ENCODE measurements at places on chromosomes 5 and 9. TPM values are rescaled to one million over a fixed set of nuclear protein-coding genes. Genes with fewer than 3 reads are reported as not detected.

GRCh38 chr5:175822225-175822624, 49.2 kb upstream of the CPLX2 start:
- no peak overlapping the region for H3K27ac ChIP-seq
- peaks cover 17% of the 10 kb centered on the region for H3K4me1 ChIP-seq
- peak overlapping the region; percentile 11 for H3K4me3 ChIP-seq
- H3K27me3 ChIP-seq = peaks cover 20% of the 10 kb centered on the region
- no peak for DNase-seq

GRCh38 chr9:125428902-125429467, 167.4 kb downstream of the GAPVD1 start:
- no peaks in the 10 kb centered on the region for H3K36me3 ChIP-seq
- no peaks in the 10 kb centered on the region for H3K4me1 ChIP-seq
- no peak overlapping the region for H3K4me3 ChIP-seq
- H3K27me3 ChIP-seq = no peaks in the 10 kb centered on the region
- DNase-seq = no peak
- H3K27ac ChIP-seq = no peak overlapping the region

DNA sequence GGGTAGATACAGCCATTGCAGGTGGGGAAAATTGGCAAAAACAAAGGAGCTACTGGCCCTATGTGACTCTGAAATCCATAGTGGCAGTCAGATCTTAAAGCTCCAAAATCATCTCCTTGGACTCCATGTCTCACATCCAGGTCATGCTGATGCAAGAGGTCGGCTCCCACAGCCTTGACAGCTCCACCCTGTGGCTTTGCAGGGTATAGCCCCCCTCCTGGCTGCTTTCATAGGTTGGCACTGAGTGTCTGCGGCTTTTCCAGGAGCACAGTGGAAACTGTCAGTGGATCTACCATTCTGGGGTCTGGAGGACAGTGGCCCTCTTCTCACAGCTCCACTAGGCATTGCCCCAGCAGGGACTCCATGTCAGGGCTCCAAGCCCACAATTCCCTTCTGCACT, 1190.1 kb downstream of the CDH12 start:
- H3K4me1 ChIP-seq = no peaks in the 10 kb centered on the region
- H3K4me3 ChIP-seq = no peak overlapping the region
- H3K36me3 ChIP-seq = no peaks in the 10 kb centered on the region
- no peak for DNase-seq

DNA sequence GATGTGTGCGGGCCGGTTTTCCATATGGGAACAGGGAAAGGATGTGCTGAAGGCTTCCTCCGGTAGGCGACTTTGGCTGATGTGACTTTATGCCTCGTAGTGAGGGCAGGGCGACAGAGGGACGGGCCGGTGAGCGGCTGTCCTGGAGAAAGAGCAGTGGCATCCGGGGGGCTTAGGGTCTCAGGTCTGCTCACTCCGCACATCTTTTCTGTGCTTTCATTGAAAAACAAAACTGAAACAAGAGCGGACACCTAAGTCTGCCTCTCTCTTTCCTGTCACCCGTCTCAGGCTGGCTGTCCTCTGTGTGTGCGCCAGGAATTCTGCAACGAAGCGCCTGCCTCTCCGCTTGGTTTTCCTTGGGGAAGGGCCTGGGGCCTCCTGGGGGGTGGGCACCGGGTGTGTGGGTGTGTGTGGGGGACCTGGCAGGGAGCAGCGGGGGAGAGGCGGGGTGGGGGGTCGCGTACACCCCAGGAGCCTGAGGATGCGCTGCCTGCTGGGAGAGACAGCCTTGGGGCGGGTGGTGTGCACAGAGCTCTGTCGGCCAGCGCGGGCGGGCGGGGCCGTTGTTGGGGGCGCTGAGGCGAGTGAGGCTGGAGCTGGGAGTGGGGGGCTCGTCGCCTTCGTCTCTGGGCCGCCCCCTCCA, 580 bp upstream of the PRRX2 start:
- H3K27me3 ChIP-seq = peaks cover 35% of the 10 kb centered on the region
- H3K27ac ChIP-seq = no peak overlapping the region
- H3K4me3 ChIP-seq = peak overlapping the region; percentile 44
- no peak for DNase-seq
- H3K36me3 ChIP-seq = no peaks in the 10 kb centered on the region

DNA sequence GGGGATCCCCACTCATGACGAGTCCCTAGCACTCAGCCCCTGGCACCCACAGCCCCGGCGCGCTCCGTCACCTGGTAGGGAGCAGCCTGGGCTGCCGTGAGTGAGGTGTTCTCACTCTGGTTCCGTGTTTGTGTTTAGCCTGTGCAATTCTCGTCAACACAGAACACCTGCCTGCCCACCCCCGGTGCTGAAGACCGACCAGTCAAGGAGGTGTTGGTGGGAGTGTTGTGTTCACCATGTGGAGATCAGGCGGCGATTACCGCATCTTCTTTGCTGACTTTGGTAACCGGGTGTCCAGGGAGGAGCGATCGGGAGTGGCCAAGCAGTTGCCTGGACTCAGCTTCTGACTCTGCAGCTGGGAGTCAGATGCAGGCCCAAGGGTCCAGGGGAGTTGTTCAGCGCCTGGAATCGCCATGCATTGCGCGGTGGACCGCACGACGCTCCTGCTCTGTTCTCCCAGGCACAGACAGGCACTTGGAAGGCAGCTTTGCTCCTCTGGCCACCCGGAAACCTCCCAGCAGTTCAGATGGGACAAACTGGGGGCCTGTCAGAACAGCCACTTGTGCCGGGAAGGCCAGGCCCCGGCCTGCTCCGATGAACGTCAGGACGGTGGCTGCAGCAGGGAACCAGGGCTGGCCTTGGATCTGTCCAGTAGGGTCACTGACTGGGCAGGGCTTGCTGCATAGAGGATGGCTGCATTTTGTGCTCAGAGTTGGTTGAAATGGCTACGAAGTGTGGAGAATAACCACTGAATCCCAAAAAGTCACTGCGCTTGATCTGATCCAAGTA, 28.2 kb downstream of the EXOC3 start:
- H3K27ac ChIP-seq = peak overlapping the region; percentile 35
- peaks cover 23% of the 10 kb centered on the region for H3K36me3 ChIP-seq
- DNase-seq = no peak
- H3K4me3 ChIP-seq = peak overlapping the region; percentile 65
- H3K4me1 ChIP-seq = peaks cover 25% of the 10 kb centered on the region

DNA sequence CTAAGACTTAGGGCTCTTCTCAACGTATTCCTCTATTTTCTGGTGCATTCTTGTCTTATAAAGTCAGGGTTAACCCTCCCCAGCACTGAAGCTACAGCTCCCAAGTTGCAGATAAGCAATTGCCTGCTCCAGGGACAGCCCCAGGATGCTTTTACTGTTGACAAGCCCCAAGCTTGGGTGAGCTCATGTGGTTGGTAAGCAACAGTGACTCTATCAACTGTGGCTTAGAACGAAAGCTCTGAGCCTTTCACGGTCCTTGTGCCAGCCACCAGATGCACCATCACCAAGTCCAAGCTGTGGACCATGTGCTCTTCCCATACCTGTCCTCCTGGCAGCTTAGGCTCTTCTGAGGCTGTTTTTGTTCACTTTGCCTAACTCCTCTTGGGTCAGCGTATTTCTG, 13.5 kb downstream of the ADRB2 start:
- no peak overlapping the region for H3K27ac ChIP-seq
- no peak overlapping the region for H3K4me3 ChIP-seq
- peaks cover 5% of the 10 kb centered on the region for H3K36me3 ChIP-seq
- DNase-seq = no peak
- peaks cover 53% of the 10 kb centered on the region for H3K4me1 ChIP-seq

GRCh38 chr5:180007582-180007981, 64.0 kb downstream of the RNF130 start:
- no peaks in the 10 kb centered on the region for H3K27me3 ChIP-seq
- H3K4me3 ChIP-seq = no peak overlapping the region
- no peaks in the 10 kb centered on the region for H3K36me3 ChIP-seq

DNA sequence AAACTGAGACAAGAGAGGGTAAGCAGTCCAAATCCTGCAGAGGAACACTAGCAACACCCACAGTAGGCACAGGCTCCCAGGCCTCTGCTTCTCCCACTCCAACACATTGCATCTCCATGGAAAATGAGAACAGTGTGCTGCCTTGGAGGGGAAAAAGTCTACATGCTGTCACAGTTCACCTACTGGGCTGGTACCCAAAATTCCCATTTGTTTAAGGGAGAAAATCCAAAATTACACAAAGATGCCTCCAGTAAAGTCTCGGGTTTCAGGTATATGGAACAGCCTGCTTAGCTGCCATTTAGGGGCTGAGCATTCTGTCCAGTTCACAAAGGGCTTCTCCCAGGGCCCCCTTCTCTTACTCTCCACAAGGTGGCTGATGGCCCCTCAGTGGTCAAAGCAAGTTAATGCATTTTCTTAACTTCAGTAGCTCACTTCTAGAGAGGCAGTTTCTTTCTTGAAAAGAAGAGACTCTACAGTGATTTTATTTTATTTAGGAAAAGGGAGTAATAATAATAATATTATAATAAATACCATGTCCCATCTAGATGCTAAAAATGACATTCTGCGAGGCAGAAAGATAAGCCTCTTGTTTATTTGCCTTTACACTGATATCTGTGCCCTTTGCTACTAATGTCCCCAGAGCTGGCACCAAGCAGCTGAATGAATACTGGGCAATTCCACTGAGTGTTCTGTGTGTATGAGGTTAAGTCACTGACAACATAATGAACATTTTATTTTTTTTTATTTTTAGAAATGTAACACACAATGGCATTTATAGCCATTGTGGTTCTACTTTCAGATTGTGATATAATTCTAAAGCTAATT, 89.4 kb downstream of the RGS7BP start:
- peaks cover 3% of the 10 kb centered on the region for H3K27me3 ChIP-seq
- no peaks in the 10 kb centered on the region for H3K4me1 ChIP-seq
- no peak for DNase-seq
- no peaks in the 10 kb centered on the region for H3K36me3 ChIP-seq

The PKD2L2 gene
- total RNA-seq = 0.30 TPM

The GADD45G gene
- 40.0 TPM for total RNA-seq

- no peak overlapping the region for H3K27ac ChIP-seq
- peaks cover 3% of the 10 kb centered on the region for H3K4me1 ChIP-seq
- peaks cover 28% of the 10 kb centered on the region for H3K27me3 ChIP-seq
- H3K4me3 ChIP-seq = no peak overlapping the region
- no peaks in the 10 kb centered on the region for H3K36me3 ChIP-seq
Measured at GRCh38 chr5:83564069-83564749, 92.7 kb downstream of the VCAN start.

GRCh38 chr5:149375434-149375833, 3.7 kb downstream of the IL17B start:
- no peak for DNase-seq
- H3K27ac ChIP-seq = no peak overlapping the region
- no peaks in the 10 kb centered on the region for H3K4me1 ChIP-seq
- H3K27me3 ChIP-seq = no peaks in the 10 kb centered on the region

- H3K27me3 ChIP-seq = no peaks in the 10 kb centered on the region
- peak overlapping the region; percentile 3 for H3K27ac ChIP-seq
- peaks cover 49% of the 10 kb centered on the region for H3K4me1 ChIP-seq
- DNase-seq = no peak
- H3K36me3 ChIP-seq = peaks cover 12% of the 10 kb centered on the region
Measured at GRCh38 chr9:129500161-129500862, 120.6 kb downstream of the C9orf50 start.

DNA sequence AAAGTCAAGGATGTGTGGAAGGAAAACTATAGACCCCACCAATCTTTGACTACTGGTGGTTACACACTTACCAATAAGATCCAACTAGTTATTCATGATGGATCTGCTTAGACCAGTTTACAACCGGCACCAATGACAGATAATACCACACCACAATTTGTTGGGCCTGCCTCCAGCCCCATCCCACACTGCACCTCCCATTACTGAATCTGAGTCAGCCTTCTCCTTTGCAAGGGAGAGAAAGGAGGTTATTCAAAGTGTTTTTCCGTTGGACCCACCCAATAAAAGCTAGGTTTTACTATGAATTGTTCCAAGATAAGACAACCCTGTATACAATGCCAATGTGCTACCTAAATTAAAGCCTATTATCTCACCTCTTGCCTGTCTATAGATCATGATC, 453.5 kb downstream of the MTRR start:
- no peak overlapping the region for H3K4me3 ChIP-seq
- no peak overlapping the region for H3K27ac ChIP-seq
- H3K4me1 ChIP-seq = no peaks in the 10 kb centered on the region
- H3K27me3 ChIP-seq = no peaks in the 10 kb centered on the region
- DNase-seq = no peak
- no peaks in the 10 kb centered on the region for H3K36me3 ChIP-seq

The GPX3 gene
- total RNA-seq = not detected

The MARCOL gene
- not detected for total RNA-seq

GRCh38 chr9:127588740-127589506, 23.2 kb upstream of the STXBP1 start:
- no peak overlapping the region for H3K27ac ChIP-seq
- peaks cover 20% of the 10 kb centered on the region for H3K4me1 ChIP-seq
- no peak for DNase-seq
- H3K4me3 ChIP-seq = no peak overlapping the region
- peaks cover 5% of the 10 kb centered on the region for H3K36me3 ChIP-seq
- H3K27me3 ChIP-seq = peaks cover 11% of the 10 kb centered on the region

DNA sequence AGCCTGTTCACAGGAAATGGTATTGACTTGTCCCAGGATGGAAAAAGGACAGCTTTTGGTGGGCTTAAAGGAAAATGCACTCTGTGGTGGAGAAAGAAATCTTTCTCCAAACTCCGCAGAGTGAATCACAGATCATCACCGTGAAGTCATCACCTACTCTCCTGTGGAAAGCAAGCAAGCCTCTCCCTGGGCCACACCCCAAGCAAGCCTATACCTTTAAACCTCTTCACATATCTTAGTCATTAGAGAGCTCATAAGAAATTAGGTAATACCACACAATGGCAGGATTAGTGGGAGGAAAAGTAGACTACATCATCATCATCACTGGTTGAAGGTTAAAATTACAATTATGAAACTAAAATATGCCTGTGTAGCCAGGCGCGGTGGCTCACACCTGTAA, 23.2 kb downstream of the TLE1 start:
- H3K4me1 ChIP-seq = no peaks in the 10 kb centered on the region
- no peaks in the 10 kb centered on the region for H3K27me3 ChIP-seq
- no peak for DNase-seq
- no peaks in the 10 kb centered on the region for H3K36me3 ChIP-seq
- H3K4me3 ChIP-seq = no peak overlapping the region

DNA sequence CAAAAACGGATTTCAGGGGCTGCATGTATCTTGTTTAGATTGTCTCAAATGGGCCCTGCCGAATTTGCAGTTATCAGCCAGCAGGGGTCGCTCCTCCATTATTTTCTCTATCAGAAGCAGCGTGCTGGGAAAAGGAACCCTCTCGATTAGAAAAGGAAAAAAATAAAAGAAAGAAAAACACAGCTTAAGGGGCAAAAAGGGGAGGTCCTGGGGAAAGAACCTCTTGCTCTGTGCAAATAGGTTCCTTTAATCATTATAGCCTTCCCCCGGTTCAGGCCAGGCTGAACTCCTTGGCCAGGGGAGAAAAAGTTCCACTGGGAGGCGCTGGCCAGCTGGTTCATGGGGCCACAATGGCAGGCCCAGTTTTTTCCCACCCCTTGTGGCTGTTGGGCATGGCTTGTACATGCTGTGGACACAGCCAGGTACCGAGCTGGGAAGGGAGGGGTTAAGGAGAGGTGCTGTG, 25.0 kb upstream of the CAPSL start:
- H3K4me1 ChIP-seq = no peaks in the 10 kb centered on the region
- H3K36me3 ChIP-seq = no peaks in the 10 kb centered on the region
- H3K27me3 ChIP-seq = peaks cover 15% of the 10 kb centered on the region
- no peak overlapping the region for H3K4me3 ChIP-seq

The ACTBL2 gene
- not detected for total RNA-seq

GRCh38 chr5:102651466-102651865, 103.6 kb upstream of the PAM start:
- H3K27ac ChIP-seq = no peak overlapping the region
- H3K36me3 ChIP-seq = no peaks in the 10 kb centered on the region
- H3K27me3 ChIP-seq = peaks cover 18% of the 10 kb centered on the region
- no peaks in the 10 kb centered on the region for H3K4me1 ChIP-seq

The QRFP gene
- total RNA-seq = not detected

The EQTN gene
- not detected for total RNA-seq

The DRD1 gene
- not detected for total RNA-seq

All from activated CD4-positive, alpha-beta memory T cell treated with anti-CD3 and anti-CD28 coated beads, Interleukin-2, amount 10 ng/mL, durations not matched to agents 7 days and 5 days (primary cell).